Vagina (tissue), 2 donors: ENCODE measurements at places on chromosomes 4 and X.

- no peak for DNase-seq
Measured at GRCh38 chrX:17038277-17038676, 91.8 kb downstream of the REPS2 start.

GRCh38 chrX:112846187-112846586, 5.6 kb upstream of the AMOT start:
- no peak for DNase-seq

- no peak for DNase-seq
Measured at GRCh38 chr4:168815379-168816345, 194.4 kb downstream of the CBR4 start.

GRCh38 chr4:154511981-154512380, 20.4 kb upstream of the DCHS2 start:
- no peak for DNase-seq

DNA sequence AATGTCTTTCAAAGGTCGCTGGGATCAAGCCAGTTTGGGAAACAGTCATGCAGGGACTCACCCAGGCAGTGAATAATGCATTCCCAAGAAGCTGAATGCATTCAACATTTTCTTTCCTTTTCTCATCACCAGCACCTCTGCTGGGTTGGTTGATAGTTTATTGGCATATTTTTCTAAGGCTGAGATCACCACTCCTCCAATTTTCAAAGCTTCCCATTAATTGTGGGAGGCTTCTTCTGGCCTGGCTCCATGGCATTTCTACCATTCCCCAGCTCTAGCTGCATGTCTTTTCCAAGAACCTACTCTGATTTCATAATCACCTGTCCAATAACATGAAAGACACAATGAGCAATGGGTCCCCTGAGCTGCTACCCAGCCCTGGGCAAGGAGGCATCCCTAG, 35.8 kb downstream of the CHRDL1 start:
- DNase-seq = no peak

DNA sequence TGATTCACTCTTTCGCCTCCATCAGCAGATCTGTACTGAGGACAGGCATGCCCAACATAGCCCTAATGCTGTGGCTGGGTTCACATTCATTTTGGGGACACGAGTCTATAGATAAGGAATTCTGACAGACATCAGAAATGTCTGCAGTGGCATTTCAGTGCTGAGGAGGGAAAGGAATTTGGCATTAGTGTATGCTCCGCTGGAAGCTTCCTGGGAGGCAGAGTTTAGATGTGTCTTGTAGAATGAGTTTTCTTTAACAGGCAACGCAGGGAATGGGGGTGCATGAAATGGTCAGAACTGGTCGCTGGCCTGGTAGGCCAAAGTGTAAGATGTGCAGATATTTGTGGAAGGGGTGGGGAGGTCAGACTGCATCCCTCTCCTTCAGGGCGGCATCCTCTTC, 43.5 kb upstream of the ZNF518B start:
- no peak for DNase-seq

GRCh38 chrX:31580726-31581125, 508.9 kb upstream of the FTHL17 start:
- DNase-seq = no peak

GRCh38 chrX:150513544-150513943, 54.9 kb upstream of the MTM1 start:
- DNase-seq = no peak

DNA sequence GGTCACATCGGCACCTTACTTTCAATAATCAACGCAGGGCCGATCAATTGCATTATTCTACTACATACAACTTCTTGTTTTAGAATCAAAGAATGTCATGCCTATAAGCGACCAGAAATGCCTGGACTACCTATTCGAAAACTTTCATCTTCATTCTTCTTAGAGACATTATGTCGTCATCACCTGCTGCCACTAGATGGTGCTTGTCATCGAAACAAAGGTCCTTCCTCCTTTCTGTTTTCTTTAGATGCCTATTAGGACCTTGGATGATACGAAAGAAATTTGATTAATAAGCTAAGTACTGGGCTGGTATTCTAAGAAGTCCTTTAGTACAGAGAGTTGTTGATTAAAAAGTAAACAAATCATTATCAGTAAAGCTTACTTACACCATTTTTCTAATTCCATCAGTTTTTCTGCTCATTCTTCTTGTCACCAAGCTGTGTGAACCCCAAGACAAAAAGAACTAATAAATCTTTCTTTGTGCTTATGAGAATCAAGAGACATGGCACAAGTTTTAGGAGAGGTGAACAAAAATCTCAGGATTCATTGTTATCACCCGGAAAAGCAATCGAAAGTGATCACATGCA, 154.5 kb upstream of the SLC4A4 start:
- no peak for DNase-seq

- DNase-seq = no peak
Measured at GRCh38 chr4:138298866-138299265, 56.7 kb upstream of the SLC7A11 start.

DNA sequence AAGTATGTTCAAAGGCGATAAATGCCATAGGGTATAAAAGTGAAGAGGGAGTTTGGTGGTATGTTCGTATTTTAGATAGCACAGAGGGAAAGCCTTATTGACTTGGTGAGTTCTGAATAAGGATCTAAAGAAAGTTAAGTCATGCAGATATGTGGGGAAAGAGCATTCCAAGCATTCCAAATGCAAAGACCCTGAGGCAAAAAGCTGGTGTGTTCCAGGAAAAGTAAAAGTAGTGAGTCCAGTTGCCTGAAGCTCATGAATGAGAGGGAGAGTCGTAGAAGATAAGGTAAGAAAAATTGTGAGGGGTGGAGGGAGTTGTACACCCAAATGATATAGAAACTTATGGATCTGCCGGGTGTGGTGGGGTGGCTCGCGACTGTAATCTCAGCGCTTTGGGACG, 426.7 kb downstream of the RPA4 start:
- DNase-seq = no peak

DNA sequence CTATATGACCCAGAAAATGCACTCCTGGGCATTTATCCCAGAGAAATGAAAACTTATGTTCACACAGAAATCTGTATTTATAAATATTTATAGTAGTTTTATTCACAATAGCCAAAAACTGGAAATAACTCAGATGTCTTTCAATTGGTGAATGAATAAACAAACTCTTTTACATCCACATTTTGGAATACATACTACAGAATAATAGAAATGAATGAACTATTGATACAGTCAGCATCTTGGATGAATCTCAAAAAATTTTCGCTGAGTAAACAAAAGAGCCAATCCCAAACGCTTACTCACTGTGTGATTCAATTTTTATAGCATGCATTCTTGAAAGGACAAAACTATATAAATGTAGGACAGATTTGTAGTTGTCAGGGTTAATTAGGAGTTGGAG, 75.1 kb upstream of the HTR2C start:
- no peak for DNase-seq
